Smooth muscle cell of the brain vasculature (primary cell): ENCODE measurements at places on chromosomes 5 and 9.

DNA sequence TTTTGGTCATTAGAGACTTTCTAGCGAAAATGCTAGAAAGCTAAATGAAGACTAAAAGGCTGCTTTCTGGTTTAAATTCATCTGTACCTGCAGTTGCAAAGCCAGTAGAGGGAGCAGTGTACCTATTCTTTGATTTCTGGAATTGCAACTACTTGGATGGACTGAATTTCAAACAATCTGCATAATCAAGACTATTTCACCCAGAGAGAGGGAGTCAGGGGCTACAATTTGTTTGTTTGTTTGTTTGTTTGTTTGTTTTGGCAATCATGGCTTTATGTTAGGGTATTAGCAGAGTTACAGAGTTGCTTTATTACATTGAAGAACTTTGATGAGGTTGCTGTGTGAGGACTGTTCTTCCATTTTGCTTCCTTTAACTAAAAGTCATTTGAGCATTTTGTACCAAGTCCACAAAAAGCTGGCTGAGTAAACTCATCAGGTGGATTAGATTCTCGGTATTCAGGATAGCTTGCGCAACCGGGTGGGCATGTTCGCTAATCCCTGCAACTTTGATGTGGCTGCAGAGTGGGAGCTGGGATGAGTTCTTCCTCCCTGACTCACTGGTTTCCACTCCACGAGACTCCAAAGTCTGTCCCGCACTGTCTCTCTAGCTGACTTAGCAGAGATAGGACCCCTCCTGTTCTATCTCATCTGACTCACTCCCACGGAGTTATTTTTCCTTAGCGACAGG is 80.0 kb upstream of the TUT7 start:
- no peak for DNase-seq

GRCh38 chr9:121455527-121456239 is 44.0 kb downstream of the GGTA1 start:
- no peak for DNase-seq

DNA sequence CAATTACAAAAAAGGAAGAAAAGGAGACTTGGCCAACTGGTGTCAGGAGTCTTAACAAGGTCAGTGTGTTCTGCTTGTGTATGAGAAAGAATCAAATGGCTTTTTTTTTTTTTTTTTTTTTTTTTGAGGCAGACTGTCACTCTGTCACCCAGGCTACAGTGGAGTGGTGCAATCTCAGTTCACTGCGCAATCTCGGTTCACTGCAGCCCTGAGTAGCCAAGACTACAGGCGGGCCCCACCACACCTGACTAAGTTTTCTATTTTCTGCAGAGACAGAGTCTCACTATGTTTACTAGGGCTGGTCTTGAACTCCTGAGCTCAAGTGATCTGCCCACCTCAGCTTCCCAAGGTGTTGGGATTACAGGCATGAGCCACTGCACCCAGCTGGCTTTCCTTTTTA is 3.1 kb upstream of the IL7R start:
- no peak for DNase-seq

- DNase-seq = no peak
Observed at GRCh38 chr9:111078391-111079038, 40.2 kb upstream of the LPAR1 start.

DNA sequence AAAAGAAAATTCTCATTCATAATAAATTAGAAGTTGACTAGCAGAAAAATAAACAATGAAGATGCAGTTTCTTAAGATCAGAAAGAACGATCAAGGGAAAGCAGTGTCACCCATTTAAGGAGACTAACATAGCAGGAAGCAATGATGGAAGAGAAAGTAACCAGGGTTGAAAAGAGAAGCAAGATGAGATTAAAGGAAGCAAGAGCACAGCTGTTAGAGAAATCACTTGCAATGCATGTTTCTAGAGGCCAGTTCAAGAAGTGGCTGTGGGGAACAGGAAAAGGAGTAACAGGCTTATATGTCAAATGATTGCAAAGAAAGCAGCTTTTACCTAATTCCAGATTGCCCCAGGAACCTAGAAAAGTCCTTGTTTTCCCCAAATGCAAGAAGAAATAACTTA is 46.8 kb upstream of the SLC1A1 start:
- DNase-seq = no peak

GRCh38 chr5:74406844-74407243 is 233.7 kb downstream of the ENC1 start:
- no peak for DNase-seq

DNA sequence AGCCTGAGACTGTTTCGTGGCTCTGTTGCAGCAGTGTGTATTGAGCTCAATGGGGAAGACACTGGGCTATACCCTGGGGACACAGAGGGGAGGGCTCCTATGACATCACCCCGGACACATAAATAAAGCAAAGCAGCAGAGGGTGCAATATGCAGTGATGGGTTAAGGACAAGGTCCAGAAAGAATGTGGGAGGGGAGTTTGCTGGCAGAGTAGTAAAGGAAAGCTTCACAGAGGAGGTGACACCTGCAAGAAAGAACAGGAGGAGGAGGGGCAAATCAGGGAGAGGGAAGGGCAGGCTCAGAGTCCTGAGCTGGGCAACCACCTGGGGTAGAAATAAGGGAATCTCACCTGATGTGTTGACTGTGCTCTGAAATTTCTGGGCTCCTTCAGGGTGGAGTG is 35.3 kb upstream of the CDKN2AIPNL start:
- no peak for DNase-seq

GRCh38 chr5:133827011-133827410 is 141.4 kb downstream of the C5orf15 start:
- no peak for DNase-seq

GRCh38 chr5:61969755-61970154 is 336.3 kb upstream of the KIF2A start:
- DNase-seq = no peak

DNA sequence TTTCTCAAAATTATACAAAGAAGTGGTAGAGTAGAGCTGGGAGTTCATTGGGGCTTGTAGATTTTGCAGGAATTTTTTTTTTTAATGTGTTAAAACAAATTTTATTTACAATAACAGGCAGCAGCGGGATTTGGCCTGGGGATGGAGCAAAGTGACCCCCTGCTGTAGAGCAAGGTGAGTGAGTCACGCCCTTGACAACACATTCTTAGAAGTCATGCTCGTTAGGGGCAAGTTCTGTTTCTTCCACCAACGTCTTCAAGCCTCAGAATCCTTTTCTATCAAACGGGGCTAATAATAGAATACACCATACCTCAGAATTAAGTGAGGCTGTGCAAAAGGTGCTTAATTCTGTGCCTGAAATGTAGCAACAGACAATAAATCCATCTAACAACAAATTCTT is 1.1 kb upstream of the ANKDD1B start:
- no peak for DNase-seq

GRCh38 chr5:60177596-60177995 is 284.1 kb upstream of the PDE4D start:
- no peak for DNase-seq

DNA sequence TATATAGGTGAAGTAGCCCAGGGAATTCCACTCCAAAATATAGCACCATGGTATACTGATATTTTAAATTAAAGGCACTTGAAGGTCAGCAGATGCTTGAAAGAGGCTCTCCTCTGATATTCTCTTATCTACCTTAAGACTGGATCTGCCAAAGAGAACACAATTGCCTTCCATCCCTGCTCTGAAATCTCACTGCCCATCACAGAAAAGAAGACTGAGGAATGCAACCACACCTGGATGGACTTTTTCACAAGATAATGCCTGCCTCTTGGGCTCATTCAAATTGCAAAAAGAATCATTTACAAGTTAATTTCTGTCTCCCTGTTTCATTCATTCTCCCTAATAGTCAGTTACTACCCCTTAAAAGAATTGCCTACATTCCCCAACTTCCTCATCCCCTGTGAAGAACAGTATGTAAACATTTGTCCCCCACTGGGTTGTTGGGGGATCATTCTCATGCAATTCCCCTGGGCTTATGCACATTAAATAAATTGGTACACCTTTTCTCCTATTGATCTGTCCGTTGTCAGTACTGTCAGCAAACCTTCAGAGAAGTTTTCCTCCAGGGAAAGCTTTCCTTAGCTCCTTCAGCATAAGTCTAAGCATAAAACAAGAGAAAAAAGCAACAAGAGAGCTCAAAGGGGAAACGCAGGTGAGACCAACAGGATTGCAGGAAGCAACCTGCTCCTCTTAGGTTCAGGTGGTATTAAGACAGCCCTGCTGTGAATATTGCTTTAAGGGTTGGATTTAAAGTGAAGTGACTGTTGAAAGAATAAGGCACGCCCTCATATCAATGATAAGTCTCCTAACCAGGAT is 171.4 kb upstream of the SLC30A5 start:
- DNase-seq = no peak

GRCh38 chr5:98804066-98804465 is 30.6 kb downstream of the RGMB start:
- no peak for DNase-seq

DNA sequence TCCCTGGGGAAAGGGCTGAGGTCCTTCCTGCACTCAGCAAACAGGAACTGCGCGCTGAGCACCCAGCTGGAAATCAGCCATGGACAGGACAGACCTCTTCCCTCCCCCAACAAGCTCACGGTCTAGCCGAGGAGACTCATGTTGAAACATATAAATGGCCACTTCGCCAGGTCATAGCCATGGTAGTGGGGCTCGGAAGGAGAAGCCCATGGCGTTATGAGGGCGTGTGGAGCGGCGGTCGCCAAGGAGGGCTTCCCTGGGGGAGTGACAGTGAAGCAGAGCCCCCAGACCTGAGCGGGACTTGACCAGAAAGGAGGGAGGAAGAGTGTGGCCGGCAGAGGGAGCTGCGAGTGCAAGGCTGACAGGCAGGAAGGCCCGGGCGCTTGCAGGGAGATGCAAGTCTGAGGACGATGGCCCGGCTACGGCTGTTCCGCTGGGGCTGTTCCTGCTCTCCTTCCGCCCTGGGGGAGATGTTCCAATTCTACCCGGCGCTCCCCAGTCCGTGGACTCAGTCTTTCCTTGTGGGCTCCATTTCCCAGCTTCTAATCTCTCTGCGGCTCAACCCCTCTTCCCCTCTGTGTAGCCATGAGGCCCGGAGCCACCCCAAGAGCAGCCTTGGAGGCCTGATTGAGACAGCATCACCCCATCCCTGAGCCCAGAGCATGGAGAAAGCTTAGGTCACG is 43.9 kb upstream of the PRRC2B start:
- no peak for DNase-seq

DNA sequence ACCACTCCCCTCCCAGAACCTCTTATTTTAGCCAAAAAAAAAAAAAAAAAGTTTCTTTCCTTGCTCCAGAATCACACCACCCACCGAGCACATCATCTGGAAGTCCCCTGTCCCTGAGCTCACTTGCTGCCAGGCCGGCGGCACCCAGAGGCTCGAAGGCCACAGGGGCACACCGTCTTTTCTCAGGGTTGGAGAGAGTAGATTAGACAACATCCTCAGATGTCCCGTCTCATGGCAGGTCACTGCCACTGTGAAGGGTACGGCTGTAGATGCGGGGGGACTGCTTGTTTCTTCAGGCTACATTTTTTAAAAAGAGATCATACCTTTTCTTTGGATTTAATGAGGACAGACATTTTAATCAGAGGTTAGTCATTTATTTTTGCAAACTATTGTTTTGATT is 109.0 kb downstream of the MVB12B start:
- no peak for DNase-seq
